ENCODE measurements at places on chromosomes 5 and 9.

DNA sequence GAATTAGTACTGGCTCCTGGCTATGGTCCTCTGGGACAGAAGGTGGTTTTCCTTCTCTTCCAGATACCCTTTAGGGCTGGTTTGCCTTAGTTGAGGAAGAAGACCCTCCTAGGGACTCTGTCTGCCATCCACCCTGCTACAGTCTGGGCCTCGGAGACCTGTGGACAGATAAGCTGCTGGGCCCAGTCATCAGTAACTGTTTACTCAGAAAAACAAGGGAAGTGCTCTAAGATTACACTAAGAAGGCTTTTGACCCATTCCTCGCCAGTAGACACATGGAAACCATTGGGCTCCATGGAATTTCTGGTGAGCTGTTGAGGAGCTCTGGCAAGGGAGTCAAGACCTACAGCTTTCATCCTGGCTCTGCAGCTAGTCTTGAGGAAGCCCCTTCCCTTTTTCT is 31.2 kb downstream of the LARP1 start:
- no peak for DNase-seq

GRCh38 chr9:73643379-73644013 is 491.8 kb downstream of the ANXA1 start:
- DNase-seq, result no peak

DNA sequence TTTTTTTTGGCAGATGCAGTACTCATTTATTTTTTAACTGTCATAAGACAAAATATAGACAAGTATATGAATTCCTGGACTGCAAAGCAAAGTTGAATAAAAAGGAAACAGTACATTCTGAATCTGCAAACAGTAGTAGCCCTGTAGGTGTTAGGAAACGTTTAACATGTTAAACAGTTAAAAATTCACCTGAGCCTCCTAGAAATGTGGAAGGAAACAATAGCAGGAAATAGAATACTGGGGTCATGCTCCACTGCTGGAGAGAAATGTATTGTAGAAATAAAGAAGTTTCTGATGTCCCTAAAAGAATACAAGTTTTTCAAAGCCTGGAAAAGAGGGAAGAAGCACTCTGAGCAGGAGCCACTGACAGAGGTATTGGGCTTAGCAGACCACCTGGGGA is 866.0 kb downstream of the PTPRD start:
- no peak for DNase-seq

GRCh38 chr9:109311286-109311685 is 9.6 kb downstream of the EPB41L4B start:
- DNase-seq, result no peak

DNA sequence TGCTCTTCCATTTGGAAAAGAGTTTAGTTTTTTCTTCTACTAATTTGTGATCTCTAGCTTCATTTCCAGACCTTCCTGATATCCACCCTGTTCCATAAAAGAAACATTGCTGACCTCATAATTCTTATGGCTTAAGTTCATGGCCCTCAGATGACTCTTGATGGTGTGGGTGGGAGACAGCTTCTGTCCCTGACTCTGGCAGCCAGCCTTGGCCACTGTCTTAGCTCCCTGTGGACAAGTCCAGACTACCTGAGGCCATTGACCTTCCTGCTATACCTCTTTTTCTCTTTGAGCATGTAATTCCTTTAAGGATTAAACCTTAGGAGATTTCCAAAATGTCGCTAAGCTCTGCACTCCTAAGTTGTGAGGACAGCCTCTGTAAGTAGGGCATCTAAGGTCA is 101.1 kb upstream of the DAP start:
- no peak for DNase-seq

DNA sequence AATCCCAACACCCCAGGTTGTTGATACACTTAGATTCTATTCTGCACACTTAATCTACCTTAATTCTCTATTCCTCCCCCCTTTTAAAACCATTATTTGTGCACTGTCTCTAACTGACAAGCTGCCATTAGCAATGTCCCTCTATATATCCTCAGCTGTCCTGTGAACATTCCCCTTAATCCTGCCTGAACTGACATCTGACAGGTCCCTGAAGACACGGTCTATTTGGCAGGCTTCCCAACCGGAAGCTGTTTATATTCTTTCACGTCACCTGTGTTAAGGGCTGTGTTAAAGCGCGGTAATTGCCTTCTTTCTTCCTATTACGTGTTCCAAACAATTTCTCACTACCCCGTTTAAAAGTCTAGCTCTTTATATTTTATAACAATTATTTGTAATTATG is 277.3 kb downstream of the CDH9 start:
- no peak for DNase-seq

DNA sequence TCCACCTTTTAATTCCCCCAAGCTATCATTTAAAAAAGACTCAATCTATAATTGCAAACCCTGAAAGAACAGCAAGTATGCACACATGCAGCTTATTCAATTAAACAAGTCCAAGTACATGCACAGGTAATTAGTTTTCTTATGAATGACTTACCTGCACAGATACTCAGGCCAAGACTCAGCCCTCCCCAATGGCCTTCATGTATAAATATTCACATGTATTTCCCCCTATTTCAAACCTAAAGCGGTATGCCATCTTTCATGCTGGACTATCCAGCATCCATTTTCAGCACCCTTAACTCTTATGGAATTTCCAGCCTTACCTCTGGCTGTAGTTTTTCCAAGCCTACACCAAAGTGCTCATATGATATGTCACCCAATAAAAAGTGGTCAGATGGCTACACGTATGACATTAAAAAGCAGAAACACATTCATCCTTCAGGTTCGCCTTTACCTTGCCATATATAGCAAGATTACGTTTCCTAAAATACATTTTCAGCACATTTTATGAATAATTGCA is 205.5 kb downstream of the MEF2C start:
- no peak for DNase-seq

DNA sequence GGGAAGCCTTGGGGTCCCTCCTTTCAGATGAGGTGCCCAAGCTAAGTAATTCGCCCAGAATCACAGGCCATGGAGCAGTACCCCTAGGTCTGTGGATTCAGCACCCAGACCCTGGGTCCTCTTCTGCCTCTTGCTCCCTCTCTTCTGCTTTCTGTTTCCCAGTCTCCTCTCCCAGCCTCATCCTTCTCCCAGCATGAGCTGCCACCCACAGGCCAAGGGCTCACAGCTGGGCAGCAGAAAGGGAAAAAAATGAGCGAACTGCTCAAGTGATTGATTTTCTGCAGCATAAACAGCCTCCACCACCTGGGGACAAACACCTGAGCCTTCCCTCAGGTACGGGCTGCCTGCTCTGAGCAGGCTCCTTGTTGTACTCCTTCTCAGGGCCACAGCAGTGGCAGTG is 113.9 kb upstream of the SAP30L start:
- no peak for DNase-seq

GRCh38 chr5:143428738-143429420 is 25.4 kb upstream of the NR3C1 start:
- DNase-seq, result peak; percentile 18

- no peak for DNase-seq
These were observed 162.9 kb downstream of the ZDHHC21 start for GRCh38 chr9:14530366-14530765.

DNA sequence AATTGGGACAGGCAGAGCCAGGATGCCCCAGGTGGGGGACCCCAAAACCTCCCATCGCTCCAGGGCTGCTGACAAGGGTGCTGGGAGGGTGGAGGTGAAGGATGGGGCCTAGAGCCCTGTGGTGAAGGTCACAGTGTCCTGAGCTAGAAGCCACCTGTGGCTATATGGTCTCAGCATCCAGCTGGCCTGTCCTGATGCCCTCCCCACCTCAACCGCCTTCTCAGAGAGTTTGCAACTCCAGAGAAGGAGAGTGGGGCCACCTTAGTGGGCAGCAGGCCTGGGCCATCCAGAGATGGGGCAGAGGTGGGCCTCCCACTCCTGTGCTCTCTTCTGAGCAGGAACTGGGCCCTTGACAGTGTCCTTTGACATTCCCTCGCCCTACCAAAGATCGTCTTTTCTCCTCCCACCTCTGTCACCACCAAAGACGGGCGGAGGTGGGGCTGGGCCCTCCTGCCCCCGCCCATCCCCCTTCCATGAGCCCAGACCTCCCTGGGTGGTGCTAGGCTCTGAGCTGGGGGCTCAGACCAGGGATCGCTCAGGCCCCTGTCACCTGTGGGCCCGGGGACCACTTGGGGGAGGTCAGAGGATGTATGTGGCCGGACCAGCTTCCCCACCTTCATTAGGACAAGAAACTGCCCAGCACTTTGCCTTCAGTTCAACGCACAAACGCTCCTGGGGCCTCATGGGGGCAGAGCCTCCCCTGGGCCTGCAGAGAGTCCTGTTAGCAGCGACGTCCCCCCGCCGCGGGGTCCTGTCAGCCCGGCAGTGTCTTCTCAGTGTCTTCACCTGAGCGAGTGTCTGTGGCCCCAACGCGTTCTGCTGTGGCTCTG is 10.0 kb upstream of the DOLPP1 start:
- DNase-seq, result no peak

GRCh38 chr9:98280162-98280561 is 24.7 kb upstream of the TBC1D2 start:
- no peak for DNase-seq

- DNase-seq, result no peak
These were observed 527.8 kb upstream of the ZNF608 start for GRCh38 chr5:125274211-125274610.

DNA sequence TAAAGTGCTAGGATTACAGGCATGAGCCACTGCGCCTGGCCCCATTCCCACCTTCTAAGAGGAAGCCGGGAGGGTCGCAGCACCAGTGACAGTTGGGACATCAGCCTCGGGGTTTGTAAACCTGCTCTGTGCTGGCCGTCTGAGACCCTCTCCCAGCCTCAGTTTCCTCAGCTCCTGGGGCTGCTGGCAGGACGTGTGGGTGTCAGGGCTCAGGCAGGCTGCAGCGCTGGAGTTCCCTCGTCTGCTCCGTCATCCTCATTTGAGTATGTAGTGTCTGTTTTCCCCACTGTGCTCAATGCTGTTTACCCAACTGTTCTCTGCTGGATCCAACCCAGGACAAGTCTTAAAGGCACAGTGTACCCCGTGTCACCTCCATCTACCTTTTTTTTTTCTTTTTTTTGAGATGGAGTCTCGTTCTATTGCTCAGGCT is 2.0 kb upstream of the NINJ1 start:
- no peak for DNase-seq

DNA sequence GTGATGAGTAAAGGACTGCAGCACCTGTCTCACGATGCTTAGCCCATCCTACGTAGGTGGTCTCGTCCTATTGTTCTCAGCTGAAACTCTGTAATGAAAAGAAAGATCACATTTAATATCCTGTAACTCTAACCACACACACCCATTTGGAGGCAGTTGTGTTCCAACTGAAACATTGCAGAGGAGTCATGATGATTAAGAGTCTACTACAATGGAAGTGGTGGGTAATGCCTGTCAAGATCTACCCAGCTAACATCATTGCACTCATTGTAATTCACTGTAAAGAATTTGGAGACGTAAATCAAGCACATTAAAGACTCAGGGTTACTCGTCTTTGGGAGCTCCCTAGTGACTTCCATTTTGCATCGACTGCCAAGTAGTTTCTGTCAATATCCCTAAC is 106.0 kb upstream of the PTPN3 start:
- no peak for DNase-seq

DNA sequence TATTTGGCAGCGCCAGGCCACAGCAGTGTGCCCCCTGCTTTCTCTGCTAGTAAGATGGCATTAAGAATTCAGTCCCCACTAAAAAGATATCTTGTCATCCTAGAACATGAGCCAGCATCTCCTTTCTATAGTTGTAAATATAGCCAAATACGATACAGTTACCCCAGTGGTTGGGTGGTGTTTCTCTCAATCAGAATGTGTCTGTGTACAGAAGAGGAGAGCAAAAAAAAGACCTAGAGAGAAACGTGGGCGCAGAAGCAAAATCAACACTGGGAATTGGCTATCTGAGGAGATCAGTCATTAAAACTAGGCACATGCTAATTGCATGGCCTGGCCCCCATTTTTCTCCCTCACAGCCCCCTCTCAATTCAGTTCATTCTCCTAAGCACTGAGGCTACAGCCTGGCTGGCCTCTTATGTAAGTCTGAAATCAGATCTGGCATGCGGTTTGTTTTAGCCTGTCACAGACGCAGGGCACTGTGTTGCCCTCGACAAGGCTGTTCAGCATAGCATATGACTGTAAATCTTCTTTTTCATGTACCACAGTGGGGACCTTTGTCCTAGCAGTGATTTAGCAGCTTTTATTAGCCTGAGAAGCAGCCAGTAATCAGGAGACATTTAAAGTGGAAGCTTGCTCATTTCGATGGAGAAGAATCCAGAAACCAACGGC is 57.8 kb downstream of the RORB start:
- DNase-seq, result no peak

GRCh38 chr5:80703747-80704146 is 49.0 kb upstream of the DHFR start:
- no peak for DNase-seq

DNA sequence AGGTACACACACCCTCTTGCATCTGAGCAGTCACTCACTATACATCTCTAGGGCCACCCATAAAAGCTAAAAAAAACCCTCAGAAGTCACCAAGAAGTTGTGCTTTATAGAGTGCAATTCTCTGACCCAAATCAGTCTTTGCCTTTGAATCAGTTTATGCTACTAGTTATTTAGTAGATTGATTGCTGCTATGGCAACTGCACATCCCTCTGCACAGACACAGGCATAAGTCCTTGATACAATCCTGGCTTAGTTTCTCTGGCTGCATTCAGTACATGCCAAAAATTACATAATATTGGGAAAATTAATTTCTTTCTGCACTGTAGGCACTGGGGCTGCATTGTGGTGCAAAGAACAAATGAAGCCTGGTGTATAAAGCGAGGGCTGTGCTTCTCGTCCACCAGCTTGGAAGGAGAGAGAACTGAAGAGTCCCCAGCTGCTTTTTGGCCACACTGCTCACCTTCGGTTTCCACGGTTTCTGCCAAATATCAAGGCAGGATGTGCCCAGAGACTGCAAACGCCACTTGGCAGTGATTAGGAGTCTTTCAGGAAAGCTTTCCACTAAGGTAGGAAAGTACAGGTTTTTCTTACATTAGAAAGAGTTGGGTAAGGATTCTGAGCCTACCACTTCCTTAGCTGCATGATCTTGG is 258.4 kb downstream of the ELAVL2 start:
- DNase-seq, result no peak

DNA sequence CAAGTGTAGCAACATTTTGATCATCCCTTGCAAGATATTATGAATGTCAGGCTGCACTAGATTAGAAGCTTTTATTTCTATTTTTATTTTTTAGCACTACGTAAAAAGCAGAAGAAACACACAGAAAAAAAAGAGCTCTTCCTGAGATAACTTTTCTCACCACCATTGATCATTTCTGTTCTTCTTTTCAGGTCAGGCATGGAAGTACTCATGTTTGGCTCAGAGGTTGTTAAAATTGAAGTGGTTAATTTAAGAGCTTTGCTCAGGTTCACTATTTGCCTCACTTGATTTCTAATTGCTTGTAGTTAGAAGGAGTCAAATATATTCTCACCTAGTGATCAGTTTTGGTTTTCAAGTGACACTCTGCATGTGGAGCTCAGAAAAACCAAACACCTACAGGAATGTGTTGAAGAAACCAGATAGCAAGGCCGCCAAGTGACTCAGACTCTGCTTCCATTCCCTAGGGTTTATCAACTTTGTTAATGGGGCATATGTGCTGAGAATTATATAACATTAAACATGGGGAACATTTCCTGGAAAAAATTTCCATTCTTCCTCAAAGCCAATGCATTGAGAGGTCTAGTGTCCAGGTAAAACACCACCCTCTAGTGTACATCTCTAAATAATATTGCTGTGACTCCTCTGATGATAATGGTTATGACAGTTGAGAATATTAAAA is 679.8 kb downstream of the CETN3 start:
- DNase-seq, result no peak

Measured in GF-D8 (cell line).